Hepatocyte (in vitro differentiated cells): ENCODE measurements at places on chromosomes 4 and X. TPM values are rescaled to one million over a fixed set of nuclear protein-coding genes. Genes with fewer than 3 reads are reported as not detected.

GRCh38 chr4:29085748-29086147 is 1634.4 kb upstream of the PCDH7 start:
- no peak for DNase-seq

- no peak for DNase-seq
Observed at GRCh38 chrX:34790026-34790425, 132.9 kb upstream of the TMEM47 start.

GRCh38 chr4:26611885-26612284 is 28.0 kb downstream of the TBC1D19 start:
- DNase-seq: no peak

- DNase-seq: no peak
Observed at GRCh38 chr4:88583631-88584470, 8.4 kb upstream of the HERC3 start.

- no peak for DNase-seq
Observed at GRCh38 chr4:7852568-7853185, 87.0 kb downstream of the AFAP1 start.

Gene CPE
- total RNA-seq: 85.2 and 106 TPM in 2 replicates

GRCh38 chrX:72146527-72146926 is 14.8 kb upstream of the RTL5 start:
- DNase-seq: no peak

DNA sequence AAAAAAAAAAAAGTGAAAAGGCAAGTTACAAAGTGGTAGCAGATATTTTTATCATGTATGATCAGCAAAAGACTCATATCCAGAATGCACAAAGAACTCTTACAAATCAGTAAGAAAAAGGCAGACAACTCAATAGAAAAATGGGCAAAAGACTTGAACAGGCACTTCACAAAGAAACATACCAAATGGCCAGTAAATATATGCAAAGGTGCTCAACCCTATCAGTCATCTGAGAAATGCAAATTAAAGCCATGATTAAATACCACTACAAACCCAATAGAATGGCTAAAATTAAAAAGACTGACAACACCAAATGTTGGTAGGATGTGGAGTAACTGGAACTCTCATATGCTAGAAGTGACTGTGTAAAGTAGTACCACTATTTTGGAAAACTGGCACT is 45.4 kb downstream of the CHST7 start:
- DNase-seq: no peak

DNA sequence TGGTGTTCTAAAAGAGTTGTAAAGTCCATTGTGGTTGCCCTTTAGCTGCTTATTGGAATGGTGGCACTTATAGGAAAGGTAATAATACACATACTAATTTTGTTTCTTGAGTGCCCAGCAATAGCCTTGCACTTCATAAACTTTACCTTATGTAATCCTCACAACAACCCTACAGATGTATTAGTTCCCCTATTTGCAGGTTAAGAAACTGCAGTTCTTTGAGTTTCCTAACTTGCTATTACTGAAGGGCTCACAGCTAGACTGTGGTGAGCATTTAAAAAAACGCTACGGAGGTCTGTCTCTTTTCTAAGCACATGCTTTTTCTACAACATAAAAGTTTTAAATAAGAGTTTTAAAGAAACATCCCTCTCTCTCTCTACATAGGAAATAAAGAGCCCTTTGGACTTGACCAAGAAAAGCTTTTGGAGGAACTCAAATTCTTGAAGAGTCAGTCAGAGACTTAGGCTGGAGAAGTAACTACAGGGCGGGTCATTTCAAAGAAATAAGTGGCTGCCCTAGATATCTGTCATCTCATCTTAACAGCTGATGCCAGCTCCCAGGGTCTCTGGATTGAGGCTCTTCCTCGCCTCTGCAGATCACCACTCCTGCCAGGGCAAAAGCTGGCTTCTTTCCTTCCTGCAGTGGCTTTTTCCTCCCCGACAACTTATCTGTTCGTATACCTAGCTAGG is 42.0 kb upstream of the FBXW7 start:
- DNase-seq: no peak

Gene SPACA5
- not detected in 2 replicates for total RNA-seq

GRCh38 chrX:42151808-42152207 is 228.5 kb upstream of the CASK start:
- no peak for DNase-seq

DNA sequence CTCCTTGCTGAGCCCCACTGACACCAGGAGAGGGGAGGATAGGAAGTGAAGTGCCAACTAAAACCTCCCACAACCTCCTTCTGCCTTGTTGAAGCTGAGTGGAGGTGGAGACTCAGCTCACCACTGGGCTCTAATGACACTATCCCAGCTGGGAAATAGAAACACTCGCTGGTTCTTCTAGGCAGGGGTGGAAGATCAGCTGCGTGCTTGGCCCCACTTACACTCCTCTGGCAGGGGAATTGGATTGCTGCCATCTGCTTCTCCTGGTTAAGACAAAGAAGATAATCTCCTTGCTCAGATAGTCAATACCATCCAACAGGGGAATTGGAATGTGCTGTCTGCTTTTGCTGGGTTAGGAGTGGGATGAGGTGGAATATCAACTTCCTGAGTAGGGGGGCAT is 392.5 kb downstream of the ZNF674 start:
- DNase-seq: no peak

GRCh38 chr4:185204238-185204910 is 574 bp upstream of the CFAP97 start:
- DNase-seq: no peak

DNA sequence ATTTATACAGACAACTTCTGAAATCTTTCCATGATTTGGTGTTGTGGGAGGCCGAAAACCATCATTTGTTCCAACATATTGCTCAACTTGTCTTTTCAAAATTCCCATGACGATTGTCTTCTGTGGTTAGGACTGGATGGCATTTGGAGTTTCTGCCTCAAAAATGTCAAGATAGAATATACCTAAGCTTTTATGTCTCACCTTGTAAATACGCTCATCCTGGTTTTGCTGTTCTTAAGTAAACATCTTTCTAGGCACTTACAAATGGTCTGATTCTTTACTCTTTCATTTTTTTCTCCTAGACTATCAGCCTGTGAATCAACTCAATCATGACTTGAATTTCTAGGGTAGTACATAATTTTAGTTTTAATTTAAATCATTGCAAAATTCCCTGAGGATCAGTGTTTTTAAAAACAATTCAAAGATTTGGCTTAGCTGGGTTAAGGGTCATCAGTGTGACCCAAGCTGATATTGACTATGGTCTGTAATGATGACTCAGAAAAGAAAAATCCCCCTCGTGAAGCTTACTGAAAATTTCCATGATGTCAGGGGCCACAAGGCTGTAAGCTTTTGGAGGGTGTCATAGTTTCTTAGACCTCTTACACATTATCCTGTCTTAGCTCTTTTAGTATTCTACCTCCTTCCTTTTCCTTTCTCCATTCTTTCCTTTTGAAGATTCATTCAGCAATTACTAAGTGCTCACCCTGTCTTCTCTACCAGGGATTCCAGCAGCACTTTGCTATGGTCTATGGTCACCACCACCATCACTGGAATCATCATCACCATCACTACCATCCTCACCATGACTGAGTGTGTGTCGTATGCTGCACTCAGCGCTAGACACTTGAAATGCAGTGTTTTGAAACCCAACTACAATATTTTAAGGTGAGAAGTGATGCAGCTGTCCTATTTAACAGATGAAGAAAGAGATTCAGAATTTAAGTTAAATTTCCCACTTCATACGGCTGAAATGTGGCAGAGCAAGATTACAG is 124.4 kb downstream of the CPE start:
- peak; percentile 65 for DNase-seq

Gene IBSP
- 0.07 TPM in 1 of 2 replicates, not detected in the other for total RNA-seq

Gene CYSLTR1
- 0.43 and 0.44 TPM in 2 replicates for total RNA-seq

Gene MAGEA2B
- total RNA-seq: not detected in 2 replicates

DNA sequence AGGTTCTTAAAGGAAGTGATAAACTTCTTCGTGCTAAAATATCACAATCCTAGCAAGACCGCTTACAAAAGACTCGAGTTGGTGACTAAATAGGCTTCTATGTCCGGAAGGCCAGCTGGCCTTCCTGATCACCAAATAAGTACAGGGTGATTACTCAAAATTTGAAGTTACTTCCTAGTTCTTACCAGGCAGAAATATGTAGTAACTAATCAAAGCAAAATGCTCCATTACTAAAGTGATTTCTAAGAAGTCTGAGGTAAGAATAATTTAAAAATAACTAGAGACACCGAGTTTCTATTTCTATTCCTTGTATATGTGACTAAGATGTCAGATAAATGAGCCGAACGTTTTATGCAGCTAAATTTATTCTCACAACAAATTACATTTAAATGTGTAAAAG is 62.2 kb downstream of the NSUN7 start:
- no peak for DNase-seq

DNA sequence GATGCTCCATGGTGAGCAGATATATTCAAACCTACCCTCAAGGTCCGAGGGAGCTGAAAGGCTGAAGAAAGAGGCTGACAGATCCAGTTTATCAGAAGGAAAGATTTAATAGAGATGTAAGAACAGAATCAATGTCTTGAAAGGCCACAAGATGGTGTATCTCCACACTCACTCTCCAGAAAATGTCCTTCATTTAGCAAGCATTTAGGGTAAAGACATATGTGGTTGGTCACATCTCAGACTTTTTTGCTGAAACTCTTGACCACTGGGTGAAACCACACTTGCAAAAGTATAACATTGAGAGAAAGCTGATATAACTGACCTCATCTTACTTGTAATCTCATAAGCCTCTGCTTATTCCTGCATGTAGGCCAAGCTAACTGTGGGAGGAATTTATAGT is 745.8 kb upstream of the GALNTL6 start:
- DNase-seq: no peak
